ENCODE measurements at places on chromosomes 4 and X.

- DNase-seq = peak; percentile 82
These were observed 2.2 kb upstream of the CLDN2 start for GRCh38 chrX:106917830-106918500.

GRCh38 chr4:172830295-172830764 lies 338.3 kb upstream of the GALNT7 start:
- DNase-seq = peak; percentile 34

GRCh38 chrX:107823042-107823441 lies 2.6 kb upstream of the MID2 start:
- no peak for DNase-seq

DNA sequence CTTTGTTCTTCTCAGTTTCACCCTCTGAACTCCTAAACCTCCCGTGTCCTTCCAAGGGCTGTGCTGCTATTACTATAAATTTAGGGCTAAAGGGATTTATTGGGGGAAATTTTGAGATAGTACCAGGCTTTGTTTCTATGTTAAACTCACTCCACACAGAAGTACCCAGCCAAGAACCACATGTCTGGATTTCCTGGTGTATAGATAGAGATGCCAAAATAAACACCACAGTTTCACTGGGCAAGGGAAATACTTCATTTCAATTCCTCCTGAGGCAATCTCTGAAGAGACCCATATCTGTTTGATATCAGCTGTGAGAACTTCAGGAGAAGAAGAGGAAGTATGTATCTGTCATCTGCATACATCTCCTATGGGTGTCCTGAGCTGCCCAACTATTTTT lies 21.7 kb upstream of the CLNK start:
- DNase-seq = no peak

GRCh38 chrX:11791537-11791936 lies 33.5 kb downstream of the MSL3 start:
- no peak for DNase-seq

GRCh38 chr4:2500547-2500946 lies 31.6 kb downstream of the RNF4 start:
- DNase-seq = no peak

DNA sequence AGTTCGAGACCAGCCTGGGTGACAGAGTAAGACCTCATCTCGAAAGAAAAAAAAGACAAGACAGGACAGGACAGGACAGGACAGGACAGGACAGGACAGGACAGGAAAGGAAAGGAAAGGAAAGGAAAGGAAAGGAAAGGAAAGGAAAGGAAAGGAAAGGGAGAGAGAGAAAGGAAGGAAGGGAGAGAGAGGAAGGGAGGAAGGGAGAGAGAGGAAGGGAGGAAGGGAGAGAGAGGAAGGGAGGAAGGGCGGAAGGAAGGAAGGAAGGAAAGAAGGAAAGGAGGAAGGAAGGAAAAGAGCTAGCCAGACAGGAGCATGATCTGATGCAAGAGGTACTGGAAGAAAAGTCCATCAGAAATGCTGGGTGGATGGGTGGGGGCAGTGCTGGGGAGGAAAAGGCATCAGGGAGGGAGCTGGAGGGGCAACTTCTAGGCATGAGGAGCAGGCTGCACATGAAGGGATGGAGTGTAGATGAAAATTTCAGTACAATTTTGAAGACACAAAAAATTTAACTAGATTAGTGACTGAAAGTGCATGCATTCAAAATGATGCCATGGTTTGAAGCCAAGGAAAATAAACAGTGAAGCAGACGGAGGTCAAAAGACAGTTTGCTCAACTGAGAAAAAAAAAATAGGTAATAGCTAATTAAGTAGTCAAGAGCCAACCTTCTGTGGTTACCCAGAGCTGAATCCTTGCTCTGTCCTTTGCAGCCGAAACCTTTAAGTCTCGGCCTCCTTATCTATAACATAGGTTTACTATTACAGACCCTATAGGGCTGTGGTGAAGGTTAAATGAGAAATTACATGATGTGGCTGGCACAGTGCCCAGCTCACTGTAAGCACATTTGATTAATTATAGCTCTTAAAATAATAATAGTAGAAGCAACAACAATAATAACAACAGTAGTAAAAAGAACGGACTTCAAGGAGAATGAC lies 59.9 kb downstream of the ZNF827 start:
- DNase-seq = peak; percentile 52

GRCh38 chr4:139794158-139794954 lies 128.7 kb downstream of the MGST2 start:
- no peak for DNase-seq

- DNase-seq = peak; percentile 86
These were observed 46.3 kb downstream of the STARD8 start for GRCh38 chrX:68693481-68694434.

DNA sequence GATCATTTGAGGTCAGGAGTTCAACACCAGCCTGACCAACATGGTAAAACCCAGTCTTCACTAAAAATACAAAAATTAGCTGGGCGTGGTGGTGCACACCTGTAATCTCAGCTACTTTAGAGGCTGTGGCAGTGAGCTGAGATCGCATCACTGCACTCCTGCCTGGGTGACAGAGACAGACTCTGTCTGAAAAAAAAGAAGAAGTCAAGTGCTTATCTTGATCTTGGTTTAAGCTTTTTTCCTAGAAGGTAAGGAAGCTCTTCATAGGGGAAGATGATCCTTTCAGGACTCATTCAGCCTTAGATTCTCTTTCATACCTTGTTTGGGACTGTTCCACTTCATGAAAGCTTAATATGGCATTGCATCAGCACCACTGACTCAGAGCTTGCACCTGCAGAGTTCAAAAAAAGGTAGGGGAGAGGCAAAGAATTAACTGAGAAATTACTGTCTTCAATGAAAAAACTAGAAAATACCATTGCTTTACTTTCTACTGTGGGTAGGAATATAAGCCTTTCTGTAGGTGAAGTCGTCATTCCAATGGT lies 70.8 kb upstream of the EPGN start:
- DNase-seq = peak; percentile 25

DNA sequence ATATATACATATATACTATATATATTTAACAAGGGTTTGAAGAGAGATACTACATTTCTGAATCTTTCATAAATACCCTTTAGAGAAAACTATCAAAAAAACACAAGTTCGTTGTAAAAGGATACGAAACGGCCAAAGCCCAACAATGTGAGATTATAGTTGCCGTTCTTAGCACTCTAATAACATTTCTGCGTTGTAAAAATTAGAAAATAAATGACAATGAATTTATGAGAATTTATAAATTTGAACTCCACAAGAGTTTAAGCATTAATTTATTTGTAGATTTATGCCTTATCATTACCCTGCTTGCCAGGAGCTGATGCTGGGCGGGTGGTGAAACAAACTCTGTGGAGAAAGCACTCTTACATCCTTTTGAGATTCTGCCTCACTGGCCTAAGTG lies 1.1 kb downstream of the WDR17 start:
- DNase-seq = no peak

DNA sequence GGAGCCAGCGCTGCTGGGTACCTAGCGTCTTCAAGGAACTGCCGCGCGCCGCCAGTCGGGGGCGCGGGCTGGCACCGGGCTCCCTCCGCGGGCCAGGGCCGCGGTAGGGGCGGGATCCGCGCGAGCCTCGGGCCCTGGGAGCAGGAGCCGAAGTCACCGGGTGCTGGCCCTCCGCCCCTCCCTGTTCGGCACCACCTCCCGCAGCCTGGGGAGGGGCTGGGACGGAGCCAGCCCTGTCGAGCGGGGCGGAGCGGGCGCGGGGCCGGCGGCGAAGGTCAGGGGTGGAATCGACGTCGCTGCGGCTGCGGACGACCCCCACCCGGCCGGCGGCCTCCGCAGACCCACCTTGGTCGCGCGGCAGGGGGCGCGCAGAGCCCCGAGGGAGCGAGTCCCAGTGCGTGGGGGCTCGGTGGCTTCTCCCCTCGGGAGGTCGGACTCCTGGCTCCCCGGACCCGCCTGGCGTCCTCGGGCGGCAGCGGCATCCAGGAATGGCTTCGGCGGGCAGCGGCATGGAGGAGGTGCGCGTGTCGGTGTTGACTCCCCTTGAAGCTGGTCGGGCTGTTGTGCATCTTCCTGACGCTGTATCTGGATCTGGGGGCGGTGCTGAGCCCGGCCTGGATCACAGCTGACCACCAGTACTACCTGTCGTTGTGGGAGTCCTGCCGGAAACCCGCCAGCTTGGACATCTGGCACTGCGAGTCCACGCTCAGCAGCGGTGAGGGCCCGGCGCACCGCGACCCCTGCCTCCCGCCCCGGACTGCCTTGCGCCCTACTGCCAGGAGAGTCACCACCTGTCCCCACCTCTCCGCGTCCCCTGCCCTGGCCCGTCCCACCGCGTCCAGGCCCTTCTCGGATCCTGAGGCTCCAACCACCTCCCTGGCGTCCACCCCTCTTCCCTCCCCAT lies 50.5 kb upstream of the FAM47C start:
- peak; percentile 1 for DNase-seq

DNA sequence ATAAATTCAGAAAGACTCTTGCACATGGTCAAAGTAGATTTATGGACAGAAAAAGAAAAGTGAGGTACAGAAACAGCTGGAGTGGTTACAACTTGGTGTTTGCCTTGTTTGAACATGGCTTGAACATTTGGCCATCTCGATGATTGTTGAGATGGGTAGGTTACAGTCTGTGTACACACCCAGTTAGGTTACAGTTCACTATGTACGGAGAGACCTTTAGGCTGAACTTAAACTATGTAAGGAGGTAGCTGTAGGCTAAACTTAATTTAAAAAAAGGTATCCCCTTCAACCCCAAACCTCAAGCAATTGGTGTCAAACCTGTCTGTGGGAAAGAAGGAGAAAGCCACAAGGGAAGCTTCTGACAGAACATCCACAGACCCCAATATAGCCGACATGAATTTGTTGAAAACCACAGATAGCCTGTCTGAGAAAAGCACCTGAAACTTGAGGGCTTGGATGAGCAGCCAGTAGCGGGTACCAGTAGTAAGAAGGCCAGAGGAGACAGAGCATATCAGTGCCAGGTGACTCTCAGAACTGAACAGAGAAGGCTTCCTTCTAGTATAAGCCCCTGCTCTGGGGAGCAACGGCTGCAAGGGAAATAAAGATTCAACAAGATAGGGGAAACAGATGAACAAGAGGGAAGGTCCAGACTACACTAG lies 247.9 kb upstream of the GALNTL6 start:
- no peak for DNase-seq

- DNase-seq = no peak
These were observed 17.9 kb downstream of the PDHA2 start for GRCh38 chr4:95857761-95858160.

GRCh38 chrX:34810364-34810763 lies 132.2 kb upstream of the FAM47B start:
- no peak for DNase-seq

- no peak for DNase-seq
These were observed 34.1 kb downstream of the ADH5 start for GRCh38 chr4:99054428-99054994.

GRCh38 chrX:80663331-80663730 lies 146.3 kb downstream of the BRWD3 start:
- DNase-seq = peak; percentile 5

GRCh38 chr4:170391066-170391740 lies 301.4 kb upstream of the AADAT start:
- no peak for DNase-seq

DNA sequence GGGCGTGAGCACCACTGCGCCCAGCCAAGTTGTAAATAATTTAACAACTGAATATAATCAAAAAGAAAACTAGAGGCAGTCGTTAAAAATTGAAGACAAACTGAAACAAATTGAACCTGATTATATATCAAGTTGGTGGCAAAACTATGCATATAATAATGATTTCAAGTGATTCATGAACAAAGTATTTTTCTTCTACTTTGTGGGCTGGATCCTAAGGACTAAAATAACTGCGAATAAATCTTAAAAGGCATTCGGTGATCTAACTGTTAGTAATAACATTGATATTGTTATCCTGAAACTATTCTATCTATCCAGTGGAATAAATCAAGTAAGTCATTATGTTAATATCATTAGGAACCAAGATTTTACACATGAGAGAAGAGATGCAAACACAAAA lies 21.2 kb upstream of the USP9X start:
- no peak for DNase-seq

- DNase-seq = peak; percentile 69
These were observed 3.9 kb upstream of the SYN1 start for GRCh38 chrX:47623540-47624027.

GRCh38 chr4:175297965-175298565 lies 379.9 kb downstream of the ADAM29 start:
- no peak for DNase-seq

DNA sequence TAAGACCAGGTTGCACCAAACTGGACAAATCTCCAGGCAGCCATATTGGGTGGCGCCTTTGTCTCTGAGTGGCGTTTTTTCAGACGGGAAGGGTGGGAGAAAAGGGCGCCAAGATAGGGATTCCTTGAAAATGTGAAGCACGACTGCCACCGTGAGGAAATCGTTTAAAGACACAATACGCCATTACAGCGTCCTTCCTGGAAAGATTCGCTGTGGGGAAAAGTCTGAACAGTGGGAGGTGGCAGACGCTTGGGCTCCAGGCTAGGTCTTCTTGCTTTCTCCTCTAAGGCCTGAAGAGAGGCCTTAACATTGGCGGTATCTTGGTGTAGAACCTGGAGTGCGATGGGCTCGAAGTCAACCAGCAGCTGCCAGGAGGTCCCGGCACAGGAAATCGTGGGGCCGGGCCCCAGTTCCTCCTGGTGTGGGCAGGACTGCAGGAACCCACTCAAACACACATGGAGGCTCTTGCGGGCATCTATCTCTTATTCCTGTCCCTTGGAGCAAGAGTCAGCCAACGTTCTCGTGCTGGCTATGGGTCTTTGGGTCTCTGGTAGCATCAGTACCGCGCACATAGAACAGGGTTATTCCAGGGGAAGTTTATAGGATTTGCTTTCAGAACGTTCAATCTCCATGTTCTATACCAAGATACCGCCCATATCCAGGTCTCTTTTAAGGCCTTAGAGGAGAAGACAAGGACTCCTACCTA lies 208.8 kb downstream of the OR13H1 start:
- no peak for DNase-seq

DNA sequence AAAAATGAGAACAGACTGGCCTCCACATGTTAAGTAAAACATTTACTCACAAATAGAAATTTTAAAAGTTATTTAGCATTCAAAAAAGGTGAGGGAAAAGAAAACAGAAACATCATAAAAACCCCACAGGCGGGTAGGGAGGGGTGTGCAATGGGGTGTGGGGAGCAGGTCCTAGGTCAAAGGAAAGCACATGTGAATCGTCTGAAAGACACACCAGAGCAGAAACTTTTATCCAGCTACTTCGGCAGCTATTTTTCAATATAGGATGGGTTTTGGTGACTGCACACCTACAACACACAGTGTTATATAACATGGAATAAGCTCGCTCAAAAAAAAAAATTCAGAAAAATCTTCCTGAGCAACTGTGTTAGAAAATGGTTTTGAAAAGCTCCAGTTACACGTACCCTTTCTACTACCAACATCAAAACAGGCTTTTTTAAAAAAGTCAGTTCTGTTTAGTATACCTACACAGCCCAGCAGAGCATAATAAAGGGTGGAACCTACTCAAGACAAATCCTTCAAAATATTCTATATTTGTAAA lies 1.6 kb downstream of the OTUD4 start:
- peak; percentile 58 for DNase-seq

DNA sequence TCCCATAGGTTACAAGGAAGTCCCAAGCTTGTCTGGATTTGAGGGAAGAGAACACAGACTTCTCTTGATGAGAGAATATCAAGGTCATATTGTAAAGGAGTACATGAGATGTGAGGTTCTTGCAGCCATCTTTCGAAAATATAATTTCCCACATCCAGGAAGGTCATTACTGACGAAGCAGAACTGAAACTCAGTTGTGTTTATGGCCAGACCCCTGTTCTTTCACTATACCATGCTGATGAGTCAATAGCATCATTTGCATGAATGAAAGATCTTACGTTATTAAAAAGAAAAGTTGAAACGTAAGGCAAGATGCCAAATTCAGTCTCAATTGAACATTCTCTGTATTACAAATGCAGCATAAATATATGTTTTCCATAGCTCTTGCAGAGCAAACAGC lies 14.2 kb upstream of the CCDC149 start:
- DNase-seq = no peak

Measured in hematopoietic multipotent progenitor cell treated with erythropoietin and hydrocortisone succinate and interleukin-3 and kit ligand, for 6 days (in vitro differentiated cells).